ENCODE measurements at places on chromosomes 13 and 19.

- no peak for DNase-seq
Measured at GRCh38 chr19:47094557-47095475, 18.8 kb downstream of the ZC3H4 start.

DNA sequence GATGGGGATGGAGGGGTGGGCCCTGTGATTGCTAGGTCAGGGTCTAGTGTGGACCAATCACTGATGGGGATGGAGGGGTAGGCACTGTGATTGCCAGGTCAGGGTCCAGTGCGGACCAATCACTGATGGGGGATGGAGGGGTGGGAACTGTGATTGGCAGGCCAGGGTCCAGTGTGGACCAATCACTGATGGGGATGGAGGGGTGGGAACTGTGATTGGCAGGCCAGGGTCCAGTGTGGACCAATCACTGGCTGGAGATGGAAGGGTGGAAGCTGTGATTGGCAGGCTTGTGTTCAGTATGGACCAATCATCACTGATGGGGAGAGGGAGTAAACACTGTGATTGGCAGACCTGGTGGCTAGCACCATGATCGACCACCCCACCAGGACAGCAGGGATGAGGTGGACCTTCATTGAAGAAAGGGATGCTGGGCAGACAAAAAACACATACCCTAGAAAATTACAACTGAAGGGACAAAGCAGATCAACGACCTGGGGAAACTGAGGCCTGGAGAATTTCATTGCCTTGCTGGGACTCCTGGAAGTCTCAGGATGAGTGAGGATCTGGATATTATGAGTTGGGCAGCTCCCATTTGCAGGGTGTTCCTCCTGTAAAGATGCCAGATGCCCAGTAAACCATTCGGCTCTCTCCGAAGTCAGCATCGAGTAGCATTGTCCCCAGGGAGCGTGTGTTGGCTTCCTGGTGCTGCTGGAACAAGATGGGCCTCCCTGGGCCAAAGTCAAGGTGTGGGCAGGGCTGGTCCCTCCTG is 15.5 kb downstream of the TMPRSS9 start:
- no peak for DNase-seq

GRCh38 chr19:39154629-39155100 is 29.1 kb downstream of the PAK4 start:
- no peak for DNase-seq

DNA sequence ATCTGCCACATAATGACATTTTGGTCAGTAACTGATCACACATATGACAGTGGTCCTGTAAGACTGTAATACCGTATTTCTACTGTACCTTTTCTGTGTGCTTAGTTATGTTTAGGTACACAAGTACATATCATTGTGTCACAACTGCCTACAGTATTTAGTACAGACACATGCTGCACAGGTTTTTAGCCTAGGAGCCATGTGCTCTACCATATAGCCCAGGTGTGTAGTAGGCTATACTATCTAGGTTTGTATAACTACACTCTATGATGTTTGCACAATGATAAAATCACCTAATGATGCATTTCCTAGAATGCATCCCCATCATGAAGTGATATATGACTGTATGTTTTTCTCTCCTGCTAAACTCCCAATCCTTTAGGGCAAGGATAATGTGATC is 61.2 kb upstream of the MIR17HG start:
- DNase-seq: no peak

DNA sequence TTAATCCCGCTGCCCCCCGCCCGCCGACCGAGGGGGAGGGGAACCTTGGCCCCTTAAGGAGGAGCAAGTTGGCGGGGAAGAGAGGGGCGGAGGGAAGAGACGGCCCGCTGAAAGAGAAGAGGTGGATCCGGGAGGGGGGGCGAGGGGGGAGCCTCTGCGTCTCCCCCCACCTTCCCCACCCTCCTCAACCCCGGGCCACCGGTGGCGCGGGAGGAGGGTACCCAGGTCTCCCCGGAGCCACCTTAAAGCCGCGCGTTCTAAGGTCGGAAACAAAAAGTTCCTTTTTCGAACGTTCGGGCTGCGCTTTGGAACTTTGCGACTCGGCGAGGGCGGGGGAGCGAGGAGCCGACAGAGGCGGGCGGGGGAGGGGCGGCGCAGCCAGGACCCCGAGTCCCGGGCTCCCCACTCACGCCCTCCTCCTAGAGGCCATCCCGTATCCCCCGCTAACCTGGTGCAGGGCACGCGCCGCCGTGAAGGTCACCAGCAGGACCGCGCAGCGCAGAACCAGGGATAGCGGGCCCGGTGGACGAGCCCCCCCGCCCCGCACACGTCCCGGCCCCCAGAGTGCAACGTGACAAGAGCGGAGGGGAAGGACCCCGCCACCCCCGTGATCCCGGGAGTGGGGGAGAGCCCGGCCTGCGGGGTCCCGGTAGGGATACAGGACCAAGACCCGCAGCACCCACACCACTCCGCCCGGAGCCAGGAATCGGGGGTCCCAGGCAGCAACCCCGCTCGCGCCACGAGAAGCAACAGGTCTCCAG is 659 bp downstream of the ERF start:
- peak; percentile 62 for DNase-seq

DNA sequence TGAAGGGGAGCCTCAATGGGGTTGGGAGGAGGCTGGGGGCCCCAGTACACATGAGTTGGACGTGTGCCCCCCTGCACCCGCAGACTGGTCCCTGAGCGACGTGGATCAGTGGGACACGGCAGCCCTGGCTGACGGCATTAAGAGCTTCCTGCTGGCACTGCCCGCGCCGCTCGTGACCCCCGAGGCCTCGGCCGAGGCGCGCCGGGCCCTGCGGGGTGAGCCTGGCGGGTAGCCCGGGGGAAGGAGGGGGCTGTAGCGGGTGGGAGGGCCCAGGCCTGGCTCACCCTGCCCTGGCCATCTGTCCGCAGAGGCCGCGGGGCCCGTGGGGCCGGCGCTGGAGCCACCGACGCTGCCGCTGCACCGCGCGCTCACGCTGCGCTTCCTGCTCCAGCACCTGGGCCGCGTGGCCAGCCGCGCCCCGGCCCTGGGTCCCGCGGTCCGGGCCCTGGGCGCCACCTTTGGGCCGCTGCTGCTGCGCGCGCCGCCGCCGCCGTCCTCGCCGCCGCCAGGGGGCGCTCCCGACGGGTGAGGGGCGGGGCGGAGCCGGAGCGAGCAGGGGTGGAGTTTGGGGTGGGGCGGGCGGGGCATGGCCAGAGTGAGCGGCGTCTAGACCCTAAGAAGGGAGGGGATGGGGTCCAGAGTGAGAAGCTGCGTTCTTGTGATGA is 8.1 kb downstream of the PIK3R2 start:
- peak; percentile 60 for DNase-seq

DNA sequence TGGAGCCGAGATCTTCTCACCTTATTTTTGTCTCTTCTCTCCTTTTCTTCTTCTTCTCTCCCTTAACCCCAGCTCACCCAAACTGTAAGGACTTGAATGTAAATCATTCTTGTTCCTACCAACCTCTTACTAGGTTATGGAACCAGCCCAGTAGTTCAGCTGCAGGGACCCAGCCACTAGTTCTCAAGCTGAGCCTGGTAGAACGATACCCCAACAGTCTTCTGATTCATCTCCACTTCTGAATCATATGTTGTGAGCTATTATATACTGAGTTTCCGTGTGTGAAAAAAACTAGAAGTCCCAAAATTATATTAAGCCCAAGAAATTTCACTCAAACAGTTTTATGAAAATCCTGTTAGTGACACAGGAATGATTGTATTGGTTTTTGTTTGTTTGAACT is 67.7 kb downstream of the DCT start:
- no peak for DNase-seq

GRCh38 chr19:38977445-38978325 is 2.1 kb upstream of the FBXO17 start:
- no peak for DNase-seq

- no peak for DNase-seq
Measured at GRCh38 chr13:29978211-29978610, 127.8 kb upstream of the UBL3 start.

GRCh38 chr19:50555450-50556281 is 12.6 kb downstream of the LRRC4B start:
- DNase-seq: no peak

Measured in activated CD8-positive, alpha-beta memory T cell treated with anti-CD3 and anti-CD28 coated beads for 4 hours (primary cell).